ENCODE measurements at places on chromosomes 4 and X. TPM values are rescaled to one million over a fixed set of nuclear protein-coding genes. Genes with fewer than 3 reads are reported as not detected.

DNA sequence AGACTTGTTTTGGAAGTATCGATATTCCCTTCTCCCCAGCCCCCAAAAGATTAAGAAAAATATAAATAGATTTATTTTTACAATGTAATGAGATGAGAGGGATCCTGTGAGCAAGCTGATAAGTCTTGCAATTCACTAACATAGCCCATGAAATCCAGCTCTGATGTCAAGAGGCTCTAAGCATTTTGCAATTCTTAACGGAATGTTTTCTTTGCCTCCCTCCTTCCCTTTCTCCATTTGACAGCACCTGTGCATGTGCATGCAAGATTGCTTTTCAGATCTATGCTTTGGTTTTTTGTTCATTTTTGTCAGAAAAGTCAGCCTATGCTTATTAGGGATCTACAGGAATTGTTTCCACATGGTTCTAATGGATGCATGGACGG lies 169.9 kb downstream of the SLIT2 start:
- DNase-seq, result no peak

DNA sequence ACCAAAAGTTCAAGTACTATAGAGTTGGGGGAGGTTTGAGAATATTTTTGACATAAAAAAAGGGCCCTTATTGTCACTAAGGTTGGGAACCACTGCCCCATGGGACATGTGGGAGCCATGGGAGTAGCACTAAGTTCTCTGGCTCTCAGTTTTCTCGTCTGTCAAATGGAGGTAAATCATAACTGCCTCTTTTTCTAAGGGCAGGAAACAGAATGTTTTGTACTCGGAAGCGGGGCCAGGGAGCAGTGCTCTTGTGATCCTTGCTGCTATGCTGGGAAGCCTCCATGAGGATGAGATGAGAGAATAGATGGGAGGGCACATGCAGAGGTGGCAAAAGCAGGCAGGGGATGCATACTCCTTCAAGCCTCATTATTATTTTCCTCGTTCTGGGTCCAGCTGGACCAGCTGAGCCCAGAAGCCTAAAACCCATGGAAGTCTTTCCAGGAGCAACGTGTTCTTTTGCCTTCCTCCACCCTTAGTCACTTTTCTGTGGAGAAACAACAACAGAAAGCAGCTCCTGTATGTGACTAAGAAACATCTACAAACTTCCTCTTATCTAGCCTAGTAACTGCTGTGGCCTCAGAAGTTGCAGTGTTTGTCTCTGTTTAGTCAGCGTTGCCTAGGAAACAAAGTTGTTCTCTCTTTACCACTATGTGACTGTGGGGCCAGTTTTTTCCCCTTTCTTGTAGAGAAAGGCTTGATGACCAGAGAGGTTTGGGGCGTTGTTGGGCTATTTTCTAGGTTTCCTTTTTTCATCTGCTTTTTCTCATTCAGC lies 64.8 kb downstream of the TSC22D3 start:
- DNase-seq, result peak; percentile 83

DNA sequence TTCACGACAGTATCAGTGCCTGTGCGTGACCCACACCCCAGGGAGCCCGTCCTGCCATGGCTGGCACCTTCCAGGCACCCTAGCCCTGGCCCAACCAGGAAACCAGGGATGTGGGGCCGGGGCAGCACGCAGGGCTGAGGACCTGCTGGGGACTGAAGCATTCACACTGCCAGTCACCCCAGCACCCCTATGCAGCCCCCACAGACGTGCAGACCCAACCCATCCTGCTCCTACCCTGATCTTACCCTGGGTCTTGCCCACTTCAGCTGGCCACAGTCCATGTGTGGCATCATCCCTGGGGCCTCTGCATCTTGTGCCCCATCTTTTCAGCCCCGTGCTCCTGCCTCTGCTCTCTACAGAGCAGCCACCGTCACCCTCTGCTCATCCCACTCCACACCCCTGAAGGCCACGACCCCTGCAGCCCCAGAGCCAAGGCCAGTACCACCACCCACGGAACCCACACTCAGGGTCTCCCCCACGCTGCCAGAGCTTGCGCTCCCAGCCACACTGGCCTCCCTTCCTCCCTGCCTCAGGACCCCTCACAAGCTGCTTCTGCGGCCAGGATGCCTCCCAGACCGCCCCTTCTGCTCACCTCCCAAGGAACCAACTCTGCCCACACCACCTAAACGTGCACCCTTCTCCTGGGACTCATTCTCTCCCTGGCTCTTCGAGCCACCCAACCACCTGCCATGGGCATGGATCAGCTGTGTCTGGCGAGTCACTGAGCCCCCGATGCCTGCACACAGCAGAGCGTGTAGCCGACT lies 25.6 kb downstream of the GAK start:
- DNase-seq, result no peak

Gene CLDN2
- total RNA-seq, result not detected

GRCh38 chrX:71870208-71871098 lies 40.2 kb upstream of the NHSL2 start:
- DNase-seq, result no peak

Gene OCIAD2
- 137 TPM for total RNA-seq

- DNase-seq, result no peak
These were observed 408 bp downstream of the TET2 start for GRCh38 chr4:105147016-105147552.

DNA sequence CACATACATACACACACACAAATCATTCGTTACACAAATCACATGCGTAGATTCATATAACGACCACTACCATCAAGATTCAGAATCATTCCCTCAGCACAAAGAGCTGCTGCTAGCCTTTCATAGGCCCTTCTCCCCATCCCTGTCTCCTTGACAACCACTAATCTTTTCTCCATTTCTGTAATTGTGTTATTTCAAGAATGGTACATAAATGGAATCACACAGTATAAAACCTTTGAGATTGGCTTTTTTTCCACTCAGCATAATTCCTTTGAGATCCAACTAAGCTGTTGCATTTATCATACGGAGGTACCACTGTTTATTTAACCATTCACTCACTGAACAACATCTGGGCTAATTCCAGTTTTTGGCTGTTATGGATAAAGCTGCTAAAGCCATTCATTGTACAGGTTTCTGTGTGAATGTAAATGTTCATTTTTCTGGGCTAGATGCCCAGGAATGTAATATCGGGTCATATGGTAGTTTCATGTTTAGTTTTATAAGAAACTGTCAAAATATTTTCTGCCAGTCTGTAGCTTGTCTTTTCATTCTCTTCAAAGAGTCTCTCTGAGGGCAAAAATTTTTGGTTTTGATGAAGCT lies 64.1 kb downstream of the USP11 start:
- no peak for DNase-seq

- DNase-seq, result no peak
These were observed 7.3 kb upstream of the IGFBP7 start for GRCh38 chr4:57117491-57117890.

- DNase-seq, result peak; percentile 75
These were observed 97.1 kb downstream of the NFKB1 start for GRCh38 chr4:102598086-102598761.

DNA sequence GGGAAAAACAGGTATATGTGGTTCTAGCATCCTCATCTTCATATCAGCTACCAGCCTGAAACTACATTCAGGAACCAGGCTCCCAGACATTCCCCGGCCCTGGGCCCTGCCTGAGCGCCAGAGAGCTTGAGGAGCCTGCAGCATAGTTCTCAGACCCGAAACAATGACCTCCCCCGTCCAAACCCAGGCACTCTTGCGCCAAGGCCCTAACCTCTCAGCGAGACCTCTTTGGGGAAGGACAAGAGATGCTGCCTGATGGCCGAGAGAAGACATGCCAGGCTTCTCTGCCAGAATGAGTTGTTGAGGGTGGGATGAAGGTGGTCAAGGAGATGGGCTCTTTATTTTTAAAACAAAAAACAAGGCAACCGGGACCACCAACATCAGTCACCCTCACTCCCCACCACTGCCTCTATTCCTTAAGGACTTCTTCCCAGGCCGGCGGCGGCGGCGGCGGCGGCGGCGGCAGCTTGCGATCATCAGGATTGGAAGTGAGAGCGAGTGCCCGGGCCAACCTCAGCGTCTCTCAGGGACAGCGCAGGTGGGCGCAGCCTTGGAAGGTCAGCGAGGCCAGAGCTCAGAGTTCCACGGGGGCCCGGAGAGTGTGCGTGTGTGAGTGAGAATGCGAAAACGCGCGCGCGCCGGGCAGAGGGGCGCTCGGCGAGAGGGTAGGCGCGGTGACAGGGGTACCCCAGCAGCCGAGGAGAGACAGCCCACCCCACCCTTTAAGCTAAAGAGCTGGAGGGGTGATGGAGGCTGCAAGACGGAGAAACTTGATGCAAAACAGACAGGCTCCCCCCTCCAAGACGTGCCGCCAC lies 601 bp downstream of the INPP4B start:
- peak; percentile 11 for DNase-seq

Gene TMPRSS11F
- not detected for total RNA-seq

- no peak for DNase-seq
These were observed 116.8 kb downstream of the SCD5 start for GRCh38 chr4:82681754-82682153.

- no peak for DNase-seq
These were observed 1.5 kb downstream of the PLA2G12A start for GRCh38 chr4:109728385-109728784.

DNA sequence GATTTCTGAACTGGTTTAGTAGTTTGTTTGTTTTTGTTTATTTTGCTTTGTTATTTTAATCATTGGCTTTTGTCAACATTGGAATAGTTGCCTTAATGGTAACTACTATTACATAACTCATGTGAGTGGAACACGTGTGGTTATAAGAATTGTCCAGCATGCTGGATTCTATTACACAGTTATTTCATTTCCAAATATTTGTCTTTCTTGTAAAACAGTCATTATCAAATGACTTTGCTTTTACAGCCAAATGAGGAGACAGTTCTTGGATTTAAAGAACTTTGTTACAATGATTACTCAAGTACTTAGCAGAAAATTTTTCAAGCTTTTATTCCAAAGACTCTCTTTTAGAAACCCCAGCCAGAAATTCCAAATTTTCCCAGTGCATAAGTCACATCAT lies 516.1 kb upstream of the MAGEB2 start:
- no peak for DNase-seq

DNA sequence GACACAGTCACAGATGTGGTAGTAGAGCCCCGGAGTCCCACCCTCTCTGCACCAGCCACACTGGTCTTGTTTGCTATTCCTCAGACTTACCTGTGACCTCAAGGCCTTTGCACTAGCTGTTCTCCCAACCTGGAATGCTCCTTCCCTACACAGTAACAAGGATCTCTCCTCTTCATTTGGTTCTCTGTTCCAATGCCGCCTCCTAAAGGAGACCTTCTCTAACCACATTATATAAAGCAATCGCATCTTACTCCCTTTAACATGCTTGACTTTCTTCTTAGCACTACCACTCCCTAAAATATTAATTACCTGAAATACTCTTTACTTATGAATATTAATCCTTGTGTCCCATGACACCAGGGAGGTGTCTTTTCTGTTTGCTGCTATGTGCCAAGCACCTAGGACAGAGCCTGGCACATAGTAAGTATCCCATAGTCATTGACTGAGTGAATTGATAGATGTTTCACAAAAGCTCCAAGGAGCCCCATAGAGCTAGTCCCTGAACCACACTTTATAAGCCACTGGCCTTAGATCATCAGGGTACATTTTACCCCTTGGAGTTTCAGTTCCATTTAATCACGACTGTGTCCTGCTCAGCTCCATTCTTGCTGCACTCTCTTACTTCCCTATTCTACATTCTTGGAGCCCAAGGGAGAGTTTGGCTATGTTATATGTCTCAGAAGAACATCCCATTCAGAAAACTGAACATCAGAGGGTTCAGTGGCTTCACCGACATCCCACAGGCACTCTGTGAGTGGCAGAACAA lies 312.7 kb downstream of the RAB28 start:
- DNase-seq, result no peak

GRCh38 chr4:10461850-10462400 lies 4.7 kb upstream of the ZNF518B start:
- no peak for DNase-seq

- DNase-seq, result no peak
These were observed 11.9 kb downstream of the AR start for GRCh38 chrX:67555578-67556203.

Gene CT45A5
- not detected for total RNA-seq

GRCh38 chr4:43337707-43338106 lies 445.2 kb downstream of the GRXCR1 start:
- DNase-seq, result no peak

DNA sequence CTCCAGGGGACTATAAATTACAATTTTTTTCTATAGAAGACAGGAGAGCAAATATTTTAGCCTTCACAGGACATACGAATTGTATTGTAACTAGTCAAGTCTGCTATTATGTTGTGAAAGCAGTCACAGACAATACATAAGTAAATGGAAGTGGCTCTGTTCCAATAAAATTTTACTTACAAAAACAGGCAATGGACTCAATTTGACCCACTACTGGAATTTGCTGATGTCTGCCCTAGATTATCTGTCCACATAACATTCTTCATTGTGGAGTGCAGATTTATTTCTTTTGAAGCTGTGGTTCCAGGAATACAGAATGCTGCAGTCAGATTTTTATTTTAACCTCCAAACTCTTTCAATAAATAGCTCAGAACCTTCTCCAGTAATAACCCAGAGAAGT lies 330.3 kb downstream of the PPP4R3C start:
- no peak for DNase-seq

Gene DRP2
- total RNA-seq, result 0.87 TPM

Gene RHOH
- total RNA-seq, result 137 TPM

DNA sequence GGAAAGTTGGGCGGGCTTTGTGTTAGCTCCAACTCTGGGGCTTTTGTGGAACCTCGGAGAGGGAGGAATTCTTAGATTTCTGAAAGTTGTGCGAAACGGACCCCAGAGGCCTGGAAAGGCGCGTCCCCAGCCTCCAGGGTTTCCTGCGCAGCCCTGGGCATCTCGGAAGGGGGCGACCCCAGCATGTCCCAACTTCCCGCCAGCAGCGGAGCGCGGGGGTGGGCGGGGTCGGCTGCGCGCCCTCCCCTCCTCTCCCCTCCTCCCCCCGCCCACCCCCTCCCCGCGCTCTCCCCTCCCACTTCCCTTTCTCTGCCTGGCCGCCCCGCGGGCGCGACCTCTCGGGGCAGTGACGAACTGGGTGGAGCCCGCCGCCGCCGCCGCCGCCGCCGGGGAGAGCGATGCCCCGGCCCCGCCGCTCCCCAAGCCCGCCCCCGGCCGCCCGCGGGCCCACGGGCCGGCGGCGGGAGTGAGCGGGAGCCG lies 16.8 kb downstream of the PTTG2 start:
- peak; percentile 78 for DNase-seq

DNA sequence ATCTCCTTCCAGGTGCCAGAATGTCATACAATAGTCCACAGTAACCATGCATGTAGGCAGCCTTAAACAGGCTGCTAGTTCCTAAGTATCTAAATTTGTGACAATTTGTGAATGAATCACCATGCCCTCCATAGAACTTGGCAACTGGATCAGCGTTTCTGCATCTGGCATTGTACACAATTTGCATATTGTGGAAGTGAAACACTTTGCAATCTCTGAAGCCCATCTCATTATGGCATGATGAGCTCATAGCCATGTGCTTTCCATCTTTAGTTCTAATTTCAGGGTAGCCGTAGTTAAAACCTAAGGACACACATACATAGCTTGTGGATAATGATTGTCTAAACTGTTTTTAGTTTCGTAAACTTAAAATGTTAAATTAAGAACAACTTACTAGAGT lies 573.6 kb downstream of the PPP4R3C start:
- no peak for DNase-seq

Gene RTL9
- total RNA-seq, result not detected
